DMS79 (cell line): ENCODE measurements at places on chromosomes 16 and 17.

DNA sequence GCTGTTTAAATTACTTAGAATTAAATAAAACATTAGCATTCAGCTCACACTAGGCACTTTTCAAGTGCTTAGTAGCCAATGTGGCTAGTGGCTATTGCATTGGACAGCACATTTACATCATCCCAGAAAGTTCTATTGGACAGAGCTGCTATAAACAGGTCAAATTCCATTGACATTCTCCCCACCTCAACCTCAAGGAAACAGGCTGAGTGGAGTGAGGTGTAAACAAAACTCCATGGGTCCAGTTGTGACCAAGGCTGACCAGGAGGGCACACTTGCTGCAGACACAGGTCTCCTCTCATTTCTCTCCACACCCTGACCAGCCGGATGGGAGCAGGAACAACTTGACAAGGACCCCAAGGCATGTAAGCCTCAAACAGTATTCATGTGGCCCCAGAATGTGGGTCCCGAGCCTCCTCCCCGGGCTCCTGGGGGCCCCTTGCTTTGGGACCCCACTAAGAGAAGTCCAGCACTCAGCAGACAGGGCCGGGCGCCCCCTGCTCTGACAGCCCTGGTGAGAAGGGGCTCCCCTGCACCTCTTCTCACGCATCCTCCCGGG, 488 bp downstream of the C17orf113 start:
- no peak for DNase-seq

GRCh38 chr17:49528966-49529365, 33.9 kb downstream of the NGFR start:
- DNase-seq, result no peak

DNA sequence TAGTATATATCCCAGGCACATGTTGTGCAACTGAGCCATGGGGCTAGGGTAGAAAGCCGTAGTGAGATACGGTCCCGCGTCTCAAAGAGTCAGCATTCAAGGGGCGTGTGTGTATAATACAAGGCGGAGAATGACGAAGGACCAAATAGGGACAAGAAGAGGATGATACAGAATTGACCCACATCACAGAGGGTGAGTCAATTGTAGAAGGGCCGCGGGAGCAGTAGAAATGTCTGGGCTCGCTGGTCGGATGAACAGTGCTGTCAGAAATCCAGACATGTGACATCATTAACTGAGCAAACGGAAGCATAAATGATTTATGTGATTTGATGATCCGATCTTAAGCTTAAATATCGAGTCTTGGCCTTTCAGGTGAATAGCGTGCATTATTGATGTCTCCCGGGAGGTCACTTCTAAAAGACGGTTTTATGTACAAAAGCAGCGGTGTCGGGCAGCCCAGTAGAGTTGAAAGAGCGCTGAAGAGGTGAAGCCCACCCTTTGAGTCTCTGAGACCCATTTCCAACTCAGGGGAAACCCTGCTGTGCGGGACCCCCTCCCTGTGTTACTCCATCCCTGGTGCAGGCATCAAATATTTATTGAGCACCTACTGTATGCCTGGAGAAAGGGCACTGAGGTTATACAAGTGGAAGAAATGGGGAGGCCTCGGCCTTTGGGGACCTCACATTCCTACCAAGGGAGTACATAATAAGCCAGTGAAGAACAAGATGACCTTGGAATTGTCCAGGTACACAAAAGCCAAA, 45.1 kb downstream of the ATP2C2 start:
- DNase-seq, result no peak

DNA sequence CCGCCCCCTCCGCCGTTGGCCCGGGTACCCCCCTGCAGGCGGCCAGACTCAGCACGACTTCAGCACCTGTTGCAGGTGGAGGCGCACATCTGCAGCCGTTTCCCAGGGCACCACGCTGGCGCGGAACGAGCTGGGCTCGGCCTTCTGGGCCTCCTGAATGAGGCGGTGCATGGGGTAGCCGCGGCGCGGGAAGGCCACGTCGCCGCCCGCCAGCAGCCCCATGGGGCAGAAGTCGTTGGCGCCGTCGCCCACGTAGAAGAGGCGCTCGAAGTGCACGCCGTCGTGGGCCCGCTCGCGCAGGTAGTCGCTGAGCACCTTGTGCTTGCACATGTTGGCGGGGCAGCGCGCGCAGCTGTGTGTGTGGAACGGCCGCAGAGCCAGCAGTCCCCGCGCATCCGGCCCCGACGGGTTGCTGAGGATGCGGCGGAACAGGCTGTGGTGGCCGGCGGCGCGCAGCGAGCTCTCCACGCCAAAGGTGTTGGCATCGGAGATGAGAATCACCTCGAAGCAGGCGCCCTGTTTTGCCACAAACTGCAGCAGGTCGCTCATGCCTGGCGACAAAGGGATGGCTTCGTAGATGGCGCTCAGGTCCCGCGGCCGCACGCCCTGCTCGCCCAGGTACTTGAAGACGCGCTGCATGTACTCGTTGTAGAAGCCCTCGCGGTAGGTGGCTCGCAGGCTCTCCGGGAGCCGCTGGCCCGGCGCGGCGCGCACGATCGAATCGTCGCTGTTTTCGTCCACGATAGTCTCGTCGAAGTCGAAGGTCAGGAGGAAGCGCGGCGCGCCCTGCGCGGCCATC, 6.2 kb downstream of the PHOSPHO1 start:
- DNase-seq, result peak; percentile 27

- no peak for DNase-seq
These were observed 27.1 kb downstream of the PRSS54 start for GRCh38 chr16:58267524-58268243.

GRCh38 chr17:52938623-52939230, 780.2 kb upstream of the CA10 start:
- no peak for DNase-seq

GRCh38 chr17:33667671-33668070, 374.6 kb upstream of the ASIC2 start:
- no peak for DNase-seq

GRCh38 chr16:2838928-2839327, 8.8 kb downstream of the ZG16B start:
- peak; percentile 23 for DNase-seq

DNA sequence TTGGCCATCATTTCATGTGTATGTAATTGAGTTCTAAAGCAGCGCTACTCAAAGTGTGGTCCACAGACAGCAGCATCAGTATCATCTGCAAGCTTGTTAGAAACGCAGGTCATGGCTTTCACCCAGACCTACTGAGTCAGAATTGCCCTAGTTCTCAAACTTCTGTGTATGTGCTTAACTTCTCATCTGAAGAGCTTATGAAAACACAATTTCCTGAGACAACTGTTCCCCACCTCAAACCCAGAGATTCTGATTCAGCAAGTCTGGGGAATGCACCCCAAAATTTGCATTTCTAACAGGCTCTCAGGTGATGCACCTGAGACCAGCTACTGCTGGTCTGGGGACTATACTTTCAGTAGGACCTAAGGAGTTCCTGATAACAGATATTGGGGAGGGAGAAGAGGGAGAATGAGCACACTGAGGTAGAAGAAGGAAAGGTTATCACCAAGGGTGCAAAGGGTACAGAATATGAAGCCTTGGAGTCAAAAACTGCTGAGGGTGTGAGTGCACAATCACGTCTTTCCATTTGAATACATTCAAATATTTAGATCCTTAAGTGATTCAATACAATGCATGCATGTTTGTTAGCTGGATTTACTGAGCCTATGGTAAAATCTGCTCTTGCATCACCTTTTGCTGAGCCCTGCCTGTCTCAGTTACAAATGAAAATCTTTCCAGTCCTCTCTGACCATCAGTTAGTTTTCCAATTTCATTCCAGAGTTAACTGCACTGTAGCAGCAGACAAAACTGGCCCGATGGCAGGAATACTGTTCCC, 29.2 kb upstream of the SKAP1 start:
- no peak for DNase-seq

GRCh38 chr17:29078183-29079045, 35.5 kb downstream of the PIPOX start:
- DNase-seq, result no peak

GRCh38 chr17:41491476-41491875, 1.8 kb upstream of the KRT36 start:
- no peak for DNase-seq

DNA sequence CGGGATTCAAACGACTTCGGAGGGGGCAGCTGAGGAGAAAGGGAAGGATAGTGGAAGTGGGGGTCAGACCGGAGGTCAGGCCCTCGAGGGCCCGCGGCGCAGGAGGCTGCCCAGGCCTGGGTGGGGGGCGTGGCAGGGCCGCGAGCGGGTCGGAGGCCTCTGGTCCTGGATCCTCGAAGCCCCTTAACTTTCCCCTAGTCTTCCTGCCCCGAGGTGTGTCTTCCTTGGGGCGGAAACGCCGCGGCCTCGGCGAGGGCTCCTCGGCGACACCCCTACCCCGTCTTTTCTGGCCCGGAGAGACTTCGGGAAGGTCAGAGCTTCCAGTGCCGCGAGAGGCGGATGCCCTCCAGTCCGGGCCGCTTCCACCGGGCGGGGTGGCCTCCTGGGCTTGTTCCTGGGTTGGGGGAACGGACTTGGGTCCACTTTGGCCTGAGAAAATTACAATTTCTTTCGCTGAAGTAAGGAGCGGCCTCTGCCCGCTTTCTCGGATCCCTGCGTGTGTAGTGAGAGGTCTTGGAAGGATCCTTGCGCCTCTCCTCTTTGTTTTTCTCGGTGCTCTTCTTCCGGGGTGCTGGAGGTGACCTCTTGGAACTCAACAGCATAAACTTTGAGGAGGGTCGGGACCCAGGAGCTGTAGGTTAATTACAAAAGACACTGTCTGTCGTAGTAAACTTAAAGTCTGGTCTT, 491 bp downstream of the IST1 start:
- no peak for DNase-seq

GRCh38 chr17:42562388-42563142, 617 bp downstream of the COASY start:
- no peak for DNase-seq

- DNase-seq, result no peak
These were observed 834 bp upstream of the TXNDC11 start for GRCh38 chr16:11743308-11744074.

- no peak for DNase-seq
These were observed 208.9 kb upstream of the CHMP6 start for GRCh38 chr17:80782536-80783427.

DNA sequence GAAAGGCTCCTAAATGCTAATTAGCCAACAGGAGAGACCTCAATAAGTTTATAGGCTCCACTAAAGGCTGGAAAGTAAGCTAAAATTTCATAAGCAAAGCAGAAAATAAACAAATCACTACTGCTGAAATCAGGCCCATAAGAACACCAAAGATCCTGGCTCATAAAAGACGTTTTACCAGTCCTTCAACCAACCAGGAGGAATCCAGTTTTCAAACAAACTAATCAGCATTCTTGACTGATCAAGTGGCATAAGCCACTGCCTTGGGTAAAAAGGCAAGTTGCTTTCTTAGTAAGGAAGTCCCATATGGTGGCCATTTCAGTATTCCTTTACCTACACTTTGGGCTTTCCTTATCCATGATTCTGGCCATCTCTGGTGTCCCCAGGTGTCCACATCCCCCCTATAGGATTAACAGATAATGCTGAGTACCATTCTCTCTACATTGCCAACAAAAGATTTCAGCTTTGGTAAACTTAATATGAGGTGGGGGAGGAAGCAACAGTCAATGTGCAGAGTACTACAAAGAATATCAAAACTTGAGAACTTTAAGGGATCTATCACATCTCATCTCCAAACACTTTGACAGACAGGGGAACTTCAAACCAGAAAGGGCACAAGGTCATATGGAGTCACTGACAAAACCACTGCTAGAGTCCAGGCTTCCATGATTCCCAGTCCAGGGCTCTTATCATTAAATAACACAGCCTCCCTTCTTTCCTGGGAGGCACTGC, 1.3 kb downstream of the TOM1L2 start:
- no peak for DNase-seq

GRCh38 chr16:3637371-3637923, 17.0 kb upstream of the DNASE1 start:
- DNase-seq, result no peak

- DNase-seq, result no peak
These were observed 215.8 kb downstream of the RBFOX3 start for GRCh38 chr17:79395066-79395465.

DNA sequence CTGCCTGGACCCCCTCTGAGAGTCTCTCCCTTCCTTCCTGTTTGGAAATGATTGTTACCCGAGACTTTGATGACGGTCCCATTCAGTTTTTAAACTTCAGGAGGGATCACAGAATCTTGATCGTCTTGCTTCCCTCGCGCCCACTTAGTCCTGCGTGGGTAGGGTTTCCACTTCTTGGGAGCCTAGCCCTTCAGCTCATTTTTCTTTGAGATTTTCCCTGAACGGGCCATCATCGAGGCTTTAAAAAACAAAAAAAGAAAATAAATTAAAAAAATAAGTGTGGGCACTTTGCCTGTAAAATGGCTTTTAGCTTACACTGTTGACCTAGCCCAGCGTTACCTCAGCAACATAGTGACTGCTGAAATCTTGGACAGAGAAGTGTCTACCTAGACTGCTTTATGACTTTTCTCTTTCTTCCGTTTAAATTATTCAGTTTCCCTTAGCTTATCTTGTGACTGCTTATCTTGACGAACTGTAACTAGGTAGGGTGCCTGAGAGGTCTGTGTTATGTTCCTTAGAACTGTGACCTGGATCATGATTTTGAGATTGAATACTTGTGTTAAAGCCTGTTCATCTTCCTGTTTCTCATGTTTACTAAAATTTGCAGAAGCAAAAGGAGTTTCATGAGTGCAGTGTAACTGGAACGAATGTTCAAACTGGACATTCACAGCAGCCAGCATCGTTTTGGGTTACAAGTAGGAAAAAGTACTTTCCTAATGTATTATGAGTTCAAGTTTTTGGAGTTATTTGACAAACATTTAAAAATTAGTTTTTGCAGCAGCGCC, 874 bp downstream of the WWP2 start:
- DNase-seq, result no peak

- DNase-seq, result no peak
These were observed 13.4 kb downstream of the PGS1 start for GRCh38 chr17:78391843-78392242.

GRCh38 chr17:63547083-63547523, 3.2 kb upstream of the DCAF7 start:
- DNase-seq, result no peak

GRCh38 chr17:64788286-64789060, 126.4 kb upstream of the SMURF2 start:
- DNase-seq, result no peak

DNA sequence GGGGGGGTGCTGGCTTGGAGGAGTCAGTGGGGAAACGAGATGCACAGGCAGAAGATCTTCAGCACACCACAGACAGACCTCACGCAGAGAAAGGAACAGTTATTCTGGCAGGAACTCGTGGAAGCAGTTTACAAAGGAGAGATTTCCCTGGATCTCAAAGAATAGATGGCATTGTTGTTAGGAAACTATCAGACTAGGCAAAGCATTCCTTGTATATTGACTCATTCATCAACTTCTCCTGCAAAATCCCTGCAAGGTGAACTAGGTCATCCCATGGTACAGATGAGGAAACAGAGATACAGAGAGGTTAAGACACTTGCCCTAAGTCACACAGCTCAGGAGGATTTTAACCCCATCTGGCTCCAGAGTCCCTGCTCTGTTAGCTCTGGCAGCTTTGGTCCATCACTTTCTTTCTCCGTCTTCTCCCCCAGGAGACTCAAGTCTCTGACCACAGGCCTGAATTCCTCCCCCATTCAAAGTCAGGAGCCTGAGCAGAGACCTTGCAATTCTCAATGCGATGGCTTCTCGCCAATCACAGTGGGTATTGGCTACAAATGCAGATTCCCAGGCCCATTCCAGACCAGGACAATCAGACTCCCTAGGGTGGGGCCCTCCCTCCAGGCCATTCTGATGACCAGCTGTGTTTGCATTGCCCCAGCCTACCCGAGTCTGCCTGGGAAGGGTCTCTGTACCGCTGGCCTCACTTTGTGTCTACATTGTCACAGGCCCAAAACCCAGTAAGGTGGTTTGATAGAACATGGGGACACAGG, 56.4 kb downstream of the LITAF start:
- no peak for DNase-seq

- DNase-seq, result no peak
These were observed 195.1 kb downstream of the CDRT15L2 start for GRCh38 chr17:20774472-20775135.

- DNase-seq, result no peak
These were observed 12.6 kb downstream of the MPHOSPH6 start for GRCh38 chr16:82157534-82157812.
